ENCODE measurements at places on chromosomes 3 and 15.

GRCh38 chr3:123693584-123694190 lies 108.8 kb upstream of the HACD2 start:
- no peak for DNase-seq

- DNase-seq = no peak
Observed at GRCh38 chr15:68706931-68707330, 113.8 kb downstream of the ANP32A start.

- DNase-seq = no peak
Observed at GRCh38 chr3:98732286-98733052, 30.7 kb upstream of the ST3GAL6 start.

DNA sequence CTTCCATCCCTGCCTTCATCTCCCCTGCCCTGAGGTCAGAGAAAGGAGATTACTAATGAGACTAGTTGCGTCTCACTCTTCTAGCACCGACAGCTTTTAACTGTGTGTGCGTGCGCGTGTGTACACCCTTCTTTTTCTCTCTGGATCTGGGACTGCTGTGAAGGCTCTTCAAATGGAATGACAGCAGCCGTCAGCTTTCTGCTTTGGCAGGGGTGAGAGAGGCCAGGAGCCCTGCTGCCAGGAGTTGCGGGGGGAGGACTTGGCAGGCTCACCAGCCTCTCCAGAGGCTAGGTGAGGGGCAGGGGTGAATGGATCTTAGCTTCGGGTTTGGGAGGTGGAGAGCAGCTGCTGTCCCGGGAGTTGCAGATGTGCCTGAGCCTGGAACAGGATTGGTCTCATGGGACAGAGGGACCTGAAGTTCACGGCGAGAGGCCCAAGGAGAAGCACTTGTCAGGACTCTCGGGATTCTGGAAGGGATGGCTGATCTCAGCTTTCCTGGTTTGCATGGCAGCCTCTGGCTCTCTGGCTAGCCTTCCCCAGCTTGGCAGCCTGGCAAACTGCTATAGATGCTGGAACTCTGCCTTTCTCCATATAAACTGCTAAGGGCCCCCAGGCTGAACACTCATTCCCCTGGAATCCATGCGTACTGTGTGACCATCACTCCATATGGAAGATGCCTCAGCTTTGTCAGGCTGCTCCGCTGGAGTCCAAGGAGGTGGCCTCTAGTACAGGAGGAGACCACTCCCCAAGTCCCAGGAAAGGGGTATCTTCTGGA lies 16.6 kb downstream of the TEX264 start:
- DNase-seq = no peak

Data from stimulated activated CD4-positive, alpha-beta T cell treated with anti-CD3 and anti-CD28 coated beads, Interleukin-15, amount 100 ng/mL, for 1 hour (primary cell).